Activated T-helper 2 cell treated with anti-CD3 and anti-CD28 coated beads, Interferon-gamma antibody, Interleukin-2, Interleukin-4, amounts not matched to agents 10 μg/mL and 5 μg/mL and 100 μg/mL, durations not matched to agents 14 hours and 24 hours and 36 hours (primary cell): ENCODE measurements at places on chromosomes 7 and 10.

DNA sequence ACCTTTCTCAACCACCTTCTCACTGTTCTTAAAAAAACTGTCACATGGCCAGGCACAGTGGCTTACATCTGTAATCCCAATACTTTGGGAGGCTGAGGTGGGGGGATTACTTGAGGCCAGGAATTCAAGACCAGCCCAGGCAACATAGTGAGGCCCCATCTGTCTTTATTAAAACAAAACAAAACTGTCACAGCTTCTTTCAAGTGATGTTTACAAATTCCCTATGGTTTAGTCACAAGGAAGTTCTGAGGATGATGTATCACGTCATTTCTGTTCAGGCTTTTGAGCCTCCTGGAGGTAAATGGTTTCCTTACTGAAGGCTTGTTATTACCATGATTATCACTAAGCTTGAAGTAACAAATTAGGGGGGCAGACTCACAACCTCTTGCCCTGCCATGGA is 186.2 kb downstream of the CFTR start:
- no peak for DNase-seq

GRCh38 chr7:55252386-55252785 is 112.8 kb upstream of the LANCL2 start:
- DNase-seq: no peak

- DNase-seq: no peak
These were observed 9.0 kb downstream of the LFNG start for GRCh38 chr7:2528481-2529095.

- DNase-seq: no peak
These were observed 145.2 kb downstream of the ARID5B start for GRCh38 chr10:62046522-62047227.
